ENCODE measurements at places on chromosomes 5 and 9.

- peak; percentile 99 for DNase-seq
Measured at GRCh38 chr5:120388016-120388781, 75.9 kb upstream of the PRR16 start.

- DNase-seq: no peak
Measured at GRCh38 chr5:105812304-105812703, 1858.4 kb downstream of the EFNA5 start.

- DNase-seq: peak; percentile 92
Measured at GRCh38 chr9:36151316-36152210, 15.0 kb downstream of the GLIPR2 start.

DNA sequence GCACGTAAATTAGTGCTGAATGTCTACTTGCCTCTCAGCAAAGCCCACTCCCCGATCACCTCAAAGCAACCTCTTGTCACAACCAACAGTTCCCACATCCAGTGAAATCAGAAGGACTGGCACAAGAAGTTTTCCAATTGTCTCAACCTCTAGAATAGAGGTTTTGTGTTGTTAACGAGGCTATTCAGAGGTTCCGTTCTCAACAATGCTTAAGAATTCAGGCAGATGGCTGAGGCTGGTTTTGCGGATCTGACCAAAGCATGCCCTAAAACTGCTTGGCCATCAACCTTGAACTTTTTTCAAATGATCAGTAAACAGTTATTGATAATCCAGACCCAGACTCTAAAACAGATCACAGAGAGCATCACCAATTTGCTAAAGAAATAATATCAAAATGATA, 52.9 kb downstream of the MAPKAP1 start:
- DNase-seq: no peak

GRCh38 chr9:79471580-79472543, 99.9 kb upstream of the TLE4 start:
- DNase-seq: no peak

- DNase-seq: no peak
Measured at GRCh38 chr9:69172895-69173294, 1.2 kb upstream of the TJP2 start.

- DNase-seq: no peak
Measured at GRCh38 chr9:33884856-33885701, 68.1 kb downstream of the UBE2R2 start.

DNA sequence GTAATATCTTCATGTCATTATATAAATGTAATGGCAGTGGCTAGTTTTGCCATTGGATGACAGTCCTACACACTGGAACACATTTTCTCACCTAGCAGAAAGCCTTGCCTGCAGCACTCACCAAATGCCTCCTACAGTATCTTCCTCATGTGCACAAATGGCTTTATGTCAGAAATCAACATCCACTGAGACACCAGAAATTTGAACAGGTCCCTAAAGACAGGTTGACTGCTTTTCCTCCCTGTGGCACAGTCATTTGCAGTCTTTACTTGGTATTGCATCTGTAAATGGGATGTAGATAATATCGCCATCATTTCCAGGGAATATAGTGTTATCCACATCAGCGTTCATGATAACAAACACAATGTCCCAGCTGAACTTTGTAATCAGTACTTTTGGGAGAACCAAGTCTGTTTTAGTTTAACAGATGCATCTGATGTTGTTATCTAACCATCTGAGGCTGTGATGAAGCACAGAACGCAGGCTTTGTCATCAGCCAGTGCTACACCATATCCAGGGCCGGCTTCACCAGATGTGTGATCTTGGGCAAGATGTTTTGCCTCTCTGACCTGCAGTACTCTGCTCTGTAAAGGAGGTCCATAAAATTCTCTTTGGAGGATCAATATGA, 83.9 kb upstream of the TAS2R1 start:
- DNase-seq: no peak

- peak; percentile 68 for DNase-seq
Measured at GRCh38 chr5:39256477-39257235, 37.3 kb upstream of the FYB1 start.

GRCh38 chr5:610011-610743, 2.0 kb upstream of the CEP72 start:
- no peak for DNase-seq

All from MV-4-11 (cell line).